ENCODE measurements at places on chromosomes 1 and 21.

- DNase-seq, result no peak
Measured at GRCh38 chr1:91080650-91081049, 58.8 kb upstream of the ZNF644 start.

DNA sequence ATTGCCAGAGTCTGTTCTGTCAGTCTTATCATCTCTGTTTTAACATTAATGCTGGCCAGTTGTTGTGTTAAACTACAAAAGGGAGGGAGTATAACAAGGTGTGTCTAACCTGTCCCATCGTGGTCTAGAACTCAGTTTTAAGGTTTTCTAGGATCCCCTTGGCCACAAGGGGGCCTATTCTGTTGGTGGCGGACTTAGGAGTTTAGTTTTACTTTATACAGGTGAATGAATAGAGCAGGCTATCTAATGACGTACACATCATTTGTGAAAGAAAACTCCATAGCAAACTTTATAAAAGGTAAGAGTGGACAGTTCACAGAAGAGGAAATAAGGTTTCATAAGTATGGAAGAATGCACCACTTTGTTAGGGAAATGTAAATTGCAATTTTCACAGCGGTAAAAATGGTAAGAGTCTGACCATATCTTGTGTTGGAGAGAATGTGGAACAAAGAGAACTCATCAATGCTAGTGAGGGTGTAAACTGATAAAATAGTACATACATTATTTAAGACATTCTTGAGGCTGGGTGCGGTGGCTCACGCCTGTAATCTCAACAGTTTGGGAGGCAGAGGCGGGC is 2.5 kb upstream of the ATF6 start:
- peak; percentile 62 for DNase-seq

GRCh38 chr1:33074193-33074945 is 6.6 kb upstream of the AZIN2 start:
- DNase-seq, result no peak

GRCh38 chr1:166057650-166058049 is 109.2 kb downstream of the FAM78B start:
- DNase-seq, result no peak

- no peak for DNase-seq
Measured at GRCh38 chr1:54200519-54200997, 591 bp downstream of the MRPL37 start.

- DNase-seq, result no peak
Measured at GRCh38 chr1:118711356-118711755, 276.8 kb downstream of the TBX15 start.

GRCh38 chr21:46154155-46154954 is 1.0 kb downstream of the FTCD start:
- no peak for DNase-seq

GRCh38 chr21:15671188-15671587 is 58.6 kb upstream of the USP25 start:
- no peak for DNase-seq

GRCh38 chr1:28822799-28823198 is 10.8 kb downstream of the OPRD1 start:
- DNase-seq, result no peak

DNA sequence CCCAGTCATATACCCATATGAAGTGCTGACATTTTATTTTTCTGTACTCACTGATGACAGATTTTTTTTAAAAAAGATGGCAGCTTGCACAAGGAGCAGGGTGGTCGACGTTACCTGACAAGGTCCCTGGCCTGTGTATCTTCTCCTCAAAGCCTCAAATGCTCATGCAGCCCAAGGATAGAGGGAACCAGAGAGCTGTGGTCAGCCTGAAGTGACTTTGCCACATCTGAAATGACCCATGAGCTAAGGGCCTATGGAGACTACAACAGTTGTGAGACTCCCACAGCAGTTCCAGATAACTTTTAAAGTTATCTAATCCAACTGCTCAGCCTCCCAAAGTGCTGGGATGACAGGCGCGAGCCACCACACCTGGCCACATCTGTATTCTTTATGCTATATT is 131.1 kb downstream of the GLUL start:
- no peak for DNase-seq

DNA sequence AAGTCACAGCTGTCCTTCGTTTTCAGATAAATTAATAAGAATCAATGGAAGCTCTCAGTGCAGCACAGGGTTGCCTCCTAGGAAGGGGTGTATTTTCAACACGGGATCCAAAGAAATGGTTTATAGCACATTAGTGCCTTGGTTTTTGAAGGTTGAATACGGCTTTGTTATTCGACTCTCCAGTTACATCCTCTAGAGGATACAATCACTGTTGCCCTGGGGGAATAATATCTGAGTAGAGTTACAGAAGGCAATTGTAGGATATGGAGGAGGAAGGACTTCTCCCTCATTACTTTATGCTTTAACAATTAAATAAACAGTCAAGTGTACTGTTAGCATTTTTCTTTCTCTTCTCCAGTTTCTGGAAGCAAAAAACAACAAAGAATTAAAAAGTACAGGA is 14.3 kb upstream of the ZNF326 start:
- DNase-seq, result no peak

GRCh38 chr1:182029002-182029378 is 32.5 kb downstream of the ZNF648 start:
- DNase-seq, result no peak

- peak; percentile 83 for DNase-seq
Measured at GRCh38 chr1:42924082-42924850, 34.4 kb downstream of the SLC2A1 start.

- DNase-seq, result peak; percentile 84
Measured at GRCh38 chr1:84433258-84434080, 35.2 kb downstream of the DNASE2B start.

GRCh38 chr1:115196296-115196695 is 107.0 kb upstream of the TSPAN2 start:
- DNase-seq, result no peak

DNA sequence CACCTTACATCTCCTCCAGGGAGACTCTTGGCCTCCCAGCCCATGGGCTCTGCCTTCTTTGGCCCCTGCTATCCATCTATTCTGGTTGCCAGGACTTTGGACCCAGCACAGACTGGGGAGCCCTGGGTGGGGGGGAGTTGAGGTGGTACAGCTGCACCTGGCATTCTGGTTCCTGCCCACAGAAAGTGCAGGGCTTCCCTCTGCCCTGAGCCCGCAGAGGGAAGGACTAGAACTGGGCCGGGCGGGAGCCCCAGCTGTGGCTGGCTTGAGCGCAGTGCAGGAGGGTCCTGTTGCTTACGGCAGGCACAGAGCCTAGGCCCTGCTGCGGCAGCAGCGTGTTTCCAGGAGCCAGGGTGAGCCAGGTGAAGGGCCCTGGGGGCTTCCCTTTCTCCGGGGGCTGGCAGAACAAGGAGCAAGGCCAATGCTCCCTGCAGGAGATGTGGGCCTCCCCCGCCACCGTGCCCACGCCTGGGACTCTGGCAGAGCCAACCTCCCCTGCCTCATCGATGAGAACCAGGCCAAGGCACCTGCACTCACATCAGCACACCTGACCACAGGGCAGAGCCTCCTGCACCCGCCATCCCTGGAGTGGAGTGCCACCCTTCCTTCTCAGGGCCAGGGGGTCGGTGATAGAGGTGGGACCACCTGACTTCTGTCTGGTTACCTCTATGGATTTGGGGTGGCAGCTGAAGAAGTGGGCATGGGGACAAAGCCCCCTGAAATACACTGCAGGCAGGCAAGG is 16.1 kb downstream of the PARS2 start:
- DNase-seq, result no peak

- DNase-seq, result no peak
Measured at GRCh38 chr1:210233495-210234328, 1.1 kb downstream of the SERTAD4 start.

DNA sequence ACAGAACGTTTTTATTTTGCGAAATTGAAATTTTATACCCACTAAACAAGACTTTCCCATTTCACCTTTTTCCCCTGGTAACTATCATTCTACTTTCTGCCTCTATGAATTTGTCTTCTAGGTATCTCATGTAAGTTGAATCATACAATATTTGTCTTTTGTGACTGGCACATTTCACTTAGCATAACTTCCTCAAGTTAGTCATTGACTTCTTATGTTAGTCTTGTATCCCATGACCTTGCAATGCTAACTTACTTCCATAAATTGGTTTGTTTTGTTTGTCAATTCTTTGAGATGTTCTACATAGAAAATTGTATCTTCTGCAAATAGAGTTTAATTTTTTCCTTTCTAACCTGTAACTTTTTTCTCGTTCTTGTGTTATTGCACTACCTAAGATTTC is 26.9 kb downstream of the SH3BP5L start:
- no peak for DNase-seq

GRCh38 chr1:212609701-212610574 is 1.4 kb downstream of the ATF3 start:
- DNase-seq, result no peak

DNA sequence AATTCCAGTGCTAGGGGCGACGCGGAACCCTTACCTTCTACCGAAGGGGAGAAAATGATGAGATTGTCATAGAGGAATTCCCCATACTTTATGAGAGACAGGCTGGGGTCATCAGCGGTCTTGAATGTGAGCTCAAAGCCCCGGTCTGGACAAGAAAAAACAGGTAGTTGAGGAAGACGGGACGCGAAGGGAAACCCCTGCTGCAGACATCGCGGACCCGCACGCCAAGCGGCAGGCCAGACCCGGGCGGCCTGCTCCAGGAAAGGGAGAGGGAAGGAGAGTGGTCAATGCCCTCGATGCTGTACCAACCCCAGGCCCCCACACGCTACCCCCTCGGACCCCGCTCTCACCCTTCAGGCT is 342 bp downstream of the DDOST start:
- DNase-seq, result no peak

Measured in naive thymus-derived CD8-positive, alpha-beta T cell (primary cell).